Fibroblast of lung (primary cell): ENCODE measurements at places on chromosomes 1 and 21.

GRCh38 chr21:36784947-36785346, 86.0 kb downstream of the SIM2 start:
- no peaks in the 10 kb centered on the region for H3K27me3 ChIP-seq
- no peak for DNase-seq
- no peak overlapping the region for H3K4me3 ChIP-seq
- H3K27ac ChIP-seq, result no peak overlapping the region
- no peaks in the 10 kb centered on the region for H3K4me1 ChIP-seq

DNA sequence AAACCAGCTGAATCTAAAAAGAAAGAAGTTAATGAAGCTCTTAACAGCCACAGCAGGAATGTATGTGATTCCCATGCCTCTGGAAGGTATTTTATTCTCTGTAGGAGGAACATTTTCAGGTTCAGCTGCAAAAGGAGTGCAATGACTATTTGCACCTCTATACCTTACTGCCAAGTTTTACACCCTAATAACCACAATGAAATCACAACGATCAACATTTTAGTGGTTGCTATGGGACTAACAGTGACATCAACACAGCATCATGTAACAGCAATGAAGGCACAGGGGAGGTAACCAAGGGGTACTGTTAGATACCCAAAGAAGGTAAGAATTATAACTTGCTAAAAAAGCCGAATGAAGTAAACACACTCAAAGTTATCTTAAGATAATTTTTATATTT, 116.3 kb upstream of the HP1BP3 start:
- no peaks in the 10 kb centered on the region for H3K4me1 ChIP-seq
- no peak for DNase-seq
- no peaks in the 10 kb centered on the region for H3K27me3 ChIP-seq
- no peak overlapping the region for H3K27ac ChIP-seq
- H3K4me3 ChIP-seq, result no peak overlapping the region
- no peaks in the 10 kb centered on the region for H3K36me3 ChIP-seq

DNA sequence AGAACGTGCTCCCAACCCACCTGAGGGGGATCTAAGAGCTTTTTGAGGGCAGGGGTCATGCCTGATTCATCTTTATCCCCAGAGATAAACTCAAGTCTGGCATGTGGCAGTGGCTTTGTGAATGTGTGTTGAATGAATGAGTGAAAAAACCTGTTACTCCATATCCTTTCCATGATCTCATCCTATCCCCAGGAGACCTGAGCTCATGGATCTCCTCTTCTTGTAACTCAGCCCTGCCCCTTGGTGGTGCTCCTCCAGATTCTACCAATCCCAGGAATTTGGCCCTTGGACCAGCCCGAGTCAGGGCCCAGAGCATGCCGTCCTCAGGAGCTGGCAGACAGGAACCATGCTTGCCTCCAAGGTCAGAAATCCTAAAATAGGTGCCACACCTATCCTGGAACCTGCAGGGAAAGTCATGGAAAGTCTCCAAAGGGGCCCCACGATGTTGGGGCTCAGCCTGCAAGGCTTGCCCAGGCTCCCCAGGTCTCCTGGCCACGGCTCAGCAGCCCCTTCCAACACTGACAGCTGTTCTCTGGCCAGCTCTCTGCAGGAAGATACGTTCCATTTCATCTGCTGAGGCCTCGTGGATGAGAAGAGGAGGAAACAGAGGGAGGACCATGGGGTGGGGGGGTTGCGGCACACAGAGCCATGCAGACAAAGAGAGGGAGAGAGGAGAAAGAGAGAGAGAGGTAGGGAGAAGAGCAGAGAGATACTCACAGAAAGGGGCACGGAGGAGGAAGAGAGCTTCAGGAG, 214.6 kb downstream of the TRABD2B start:
- no peak for DNase-seq
- no peaks in the 10 kb centered on the region for H3K36me3 ChIP-seq
- H3K4me1 ChIP-seq, result no peaks in the 10 kb centered on the region
- no peak overlapping the region for H3K27ac ChIP-seq
- no peaks in the 10 kb centered on the region for H3K27me3 ChIP-seq

DNA sequence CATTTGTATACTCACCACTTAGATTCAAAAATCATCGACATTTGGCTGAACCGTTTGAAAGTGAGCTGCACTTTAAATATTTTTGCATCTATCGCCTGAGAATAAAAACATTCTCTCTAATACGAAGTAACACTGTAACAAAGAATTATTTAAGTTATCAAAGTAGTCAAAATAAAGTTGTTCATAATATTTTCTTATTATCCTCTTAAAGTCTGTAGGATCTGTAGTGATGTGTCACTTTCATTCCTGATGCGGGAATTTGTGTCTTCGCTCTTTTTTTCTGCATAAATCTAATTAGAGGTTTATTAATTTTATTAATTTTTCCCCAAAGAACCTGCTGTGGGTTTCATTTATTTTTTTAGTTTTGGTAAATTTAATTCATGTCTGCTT, 74.8 kb downstream of the ETS2 start:
- no peak overlapping the region for H3K4me3 ChIP-seq
- H3K4me1 ChIP-seq, result no peaks in the 10 kb centered on the region
- no peak for DNase-seq
- no peak overlapping the region for H3K27ac ChIP-seq
- H3K27me3 ChIP-seq, result no peaks in the 10 kb centered on the region

GRCh38 chr21:39781331-39781730, 36.3 kb downstream of the IGSF5 start:
- no peaks in the 10 kb centered on the region for H3K36me3 ChIP-seq
- H3K4me1 ChIP-seq, result no peaks in the 10 kb centered on the region
- no peaks in the 10 kb centered on the region for H3K27me3 ChIP-seq
- no peak overlapping the region for H3K4me3 ChIP-seq
- DNase-seq, result no peak
- no peak overlapping the region for H3K27ac ChIP-seq

- no peak overlapping the region for H3K4me3 ChIP-seq
- peak overlapping the region; percentile 49 for H3K27ac ChIP-seq
- H3K36me3 ChIP-seq, result no peaks in the 10 kb centered on the region
- H3K27me3 ChIP-seq, result no peaks in the 10 kb centered on the region
- peak; percentile 97 for DNase-seq
These were observed 87.6 kb upstream of the DUSP10 start for GRCh38 chr1:221829327-221830015.

GRCh38 chr1:32540605-32541004, 1.4 kb downstream of the ZBTB8A start:
- no peak for DNase-seq
- H3K36me3 ChIP-seq, result no peaks in the 10 kb centered on the region
- no peaks in the 10 kb centered on the region for H3K27me3 ChIP-seq
- H3K27ac ChIP-seq, result no peak overlapping the region

GRCh38 chr1:31193729-31194128, 46.0 kb downstream of the NKAIN1 start:
- no peaks in the 10 kb centered on the region for H3K4me1 ChIP-seq
- DNase-seq, result no peak
- H3K4me3 ChIP-seq, result no peak overlapping the region
- no peaks in the 10 kb centered on the region for H3K27me3 ChIP-seq

GRCh38 chr1:94927405-94928175, 680 bp upstream of the CNN3 start:
- peaks cover 7% of the 10 kb centered on the region for H3K4me1 ChIP-seq
- no peaks in the 10 kb centered on the region for H3K27me3 ChIP-seq
- H3K4me3 ChIP-seq, result peak overlapping the region; percentile 62
- DNase-seq, result peak; percentile 71
- no peaks in the 10 kb centered on the region for H3K36me3 ChIP-seq
- peak overlapping the region; percentile 80 for H3K27ac ChIP-seq

DNA sequence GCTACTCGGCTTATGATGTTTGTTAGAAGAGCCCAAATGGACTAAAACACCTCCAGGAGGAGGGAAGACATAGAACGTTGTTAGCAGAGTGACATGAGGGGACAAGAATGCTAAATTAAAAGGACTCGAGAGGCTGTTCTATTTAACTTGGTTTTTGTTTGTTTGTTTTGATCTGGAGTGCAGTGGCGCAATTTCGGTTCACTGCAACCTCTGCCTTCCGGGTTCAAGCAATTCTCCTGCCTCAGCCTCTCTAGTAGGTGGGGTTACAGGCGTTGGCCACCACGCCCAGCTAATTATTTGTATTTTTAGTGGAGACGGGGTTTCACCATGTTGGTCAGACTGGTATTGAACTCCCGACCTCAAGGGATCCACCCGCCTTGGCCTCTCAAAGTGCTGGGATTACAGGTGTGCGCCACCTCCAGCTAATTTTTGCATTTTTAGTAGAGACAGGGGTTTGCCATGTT, 5.1 kb upstream of the HNRNPU start:
- no peaks in the 10 kb centered on the region for H3K4me1 ChIP-seq
- no peaks in the 10 kb centered on the region for H3K27me3 ChIP-seq
- no peak overlapping the region for H3K4me3 ChIP-seq

DNA sequence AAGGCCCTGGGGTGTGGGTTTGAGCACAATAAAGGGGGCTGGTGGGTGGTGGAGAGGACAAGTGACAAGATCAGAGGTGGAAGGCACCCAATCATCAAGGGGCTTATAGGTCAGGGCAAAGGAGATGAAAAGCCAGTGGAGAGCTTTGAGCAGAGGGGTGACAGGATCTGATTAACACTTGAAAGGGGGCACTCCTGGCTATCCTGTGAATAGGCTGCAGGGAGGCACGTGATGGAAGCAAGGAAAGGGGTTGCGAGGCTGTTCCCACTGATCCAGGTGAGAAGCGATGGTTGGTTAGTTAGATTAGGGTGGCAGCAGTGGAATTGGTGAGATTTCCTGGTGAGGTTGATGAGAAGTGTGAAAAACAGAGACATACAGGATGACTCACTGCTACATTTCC, 80.6 kb downstream of the WLS start:
- no peak overlapping the region for H3K27ac ChIP-seq
- no peak overlapping the region for H3K4me3 ChIP-seq
- H3K36me3 ChIP-seq, result peaks cover 35% of the 10 kb centered on the region
- H3K27me3 ChIP-seq, result no peaks in the 10 kb centered on the region
- H3K4me1 ChIP-seq, result no peaks in the 10 kb centered on the region

- H3K36me3 ChIP-seq, result no peaks in the 10 kb centered on the region
- H3K27me3 ChIP-seq, result no peaks in the 10 kb centered on the region
- H3K4me3 ChIP-seq, result no peak overlapping the region
- H3K27ac ChIP-seq, result no peak overlapping the region
These were observed 20.5 kb downstream of the STPG1 start for GRCh38 chr1:24392982-24393650.

DNA sequence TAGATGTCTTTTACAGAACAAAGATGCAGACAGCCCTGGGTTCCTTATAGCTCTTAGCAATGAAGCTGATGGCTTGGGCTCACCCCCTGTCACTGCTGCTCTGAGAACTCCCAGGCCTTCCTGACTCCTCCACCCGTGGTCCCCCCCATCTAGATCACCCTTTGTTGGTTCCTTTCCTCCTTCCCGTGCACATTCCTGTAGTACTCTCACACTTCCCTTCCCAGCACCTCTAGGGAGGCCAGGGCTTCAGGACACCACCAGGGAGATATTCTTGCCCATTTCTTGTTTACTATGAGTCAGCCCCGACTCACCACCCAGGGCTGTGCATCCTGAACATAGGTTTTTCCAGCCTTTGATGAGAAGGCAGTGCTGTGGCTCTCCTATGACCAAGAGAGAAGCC, 14.4 kb upstream of the NOS1AP start:
- no peaks in the 10 kb centered on the region for H3K36me3 ChIP-seq
- peaks cover under 1% of the 10 kb centered on the region for H3K27me3 ChIP-seq
- H3K4me1 ChIP-seq, result peaks cover 7% of the 10 kb centered on the region

GRCh38 chr1:240571782-240572181, 40.2 kb downstream of the GREM2 start:
- H3K4me3 ChIP-seq, result no peak overlapping the region
- H3K4me1 ChIP-seq, result no peaks in the 10 kb centered on the region
- DNase-seq, result no peak
- H3K36me3 ChIP-seq, result no peaks in the 10 kb centered on the region
- H3K27ac ChIP-seq, result no peak overlapping the region

DNA sequence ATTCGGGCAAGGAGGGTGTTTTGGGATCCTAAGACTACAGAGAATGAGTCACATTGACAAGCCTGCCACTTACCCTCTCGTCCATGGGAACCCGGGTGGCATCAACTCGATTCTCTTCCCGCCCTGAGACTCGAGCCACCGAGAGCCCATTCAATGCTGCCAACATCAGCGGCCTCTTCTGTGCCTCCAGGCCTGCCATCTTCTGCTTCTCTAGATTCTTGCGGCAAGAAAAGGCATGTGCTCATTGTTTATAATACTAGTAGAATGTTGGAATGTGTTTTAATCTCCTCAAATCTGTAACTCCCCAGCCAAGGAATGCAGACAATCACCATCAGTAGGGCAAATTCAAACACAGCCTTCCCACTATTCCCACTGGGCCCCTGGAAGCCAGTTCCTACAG, 96.9 kb downstream of the SMYD2 start:
- DNase-seq, result peak; percentile 94
- H3K4me1 ChIP-seq, result peaks cover 11% of the 10 kb centered on the region
- no peaks in the 10 kb centered on the region for H3K27me3 ChIP-seq
- no peaks in the 10 kb centered on the region for H3K36me3 ChIP-seq

DNA sequence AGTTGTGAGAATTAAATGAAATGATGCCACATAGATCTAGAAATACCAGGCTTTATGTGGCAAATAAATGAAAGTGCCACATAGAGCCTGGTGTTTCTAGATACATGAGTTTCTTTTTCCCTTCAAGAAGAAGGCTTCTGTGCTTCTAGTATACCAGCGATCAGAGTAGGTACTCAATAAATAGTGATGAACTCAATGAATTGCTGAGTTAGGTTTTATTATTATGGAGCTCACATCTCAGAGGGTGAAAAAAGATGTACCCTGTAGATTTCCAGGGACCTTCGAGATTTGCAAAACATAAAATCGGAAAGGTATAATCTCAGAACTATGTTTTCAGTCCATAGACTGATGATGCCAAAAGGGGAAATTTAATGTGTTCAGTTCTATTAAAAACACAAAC, 2.3 kb upstream of the CLSTN1 start:
- H3K27me3 ChIP-seq, result no peaks in the 10 kb centered on the region
- DNase-seq, result no peak
- no peaks in the 10 kb centered on the region for H3K36me3 ChIP-seq
- no peak overlapping the region for H3K4me3 ChIP-seq

DNA sequence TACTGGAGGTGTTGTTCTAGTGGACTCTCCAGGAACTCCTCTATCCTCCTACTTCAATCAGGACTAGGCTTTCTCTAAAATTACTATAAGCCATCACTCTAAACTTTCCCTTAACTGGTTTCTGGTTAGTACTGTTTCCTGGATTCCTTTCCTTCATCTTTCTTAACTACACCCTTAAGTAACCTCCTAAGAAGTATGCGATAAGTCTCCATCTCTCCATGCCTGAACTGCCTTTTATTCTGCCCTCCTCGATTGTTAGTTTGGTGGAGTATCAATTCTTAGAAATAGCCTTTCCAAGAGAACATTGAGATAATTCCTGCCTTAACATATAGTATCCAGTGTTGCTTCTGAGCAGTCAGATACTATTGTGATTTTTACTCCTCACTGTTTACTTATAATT, 162.9 kb upstream of the PDE4B start:
- no peaks in the 10 kb centered on the region for H3K4me1 ChIP-seq
- H3K4me3 ChIP-seq, result no peak overlapping the region
- H3K36me3 ChIP-seq, result no peaks in the 10 kb centered on the region
- no peak for DNase-seq
- H3K27me3 ChIP-seq, result no peaks in the 10 kb centered on the region

- no peak for DNase-seq
- no peaks in the 10 kb centered on the region for H3K27me3 ChIP-seq
- H3K4me3 ChIP-seq, result no peak overlapping the region
- peaks cover 17% of the 10 kb centered on the region for H3K4me1 ChIP-seq
These were observed 1.5 kb upstream of the PLK3 start for GRCh38 chr1:44798481-44799365.

- H3K27ac ChIP-seq, result no peak overlapping the region
- H3K4me3 ChIP-seq, result no peak overlapping the region
- no peaks in the 10 kb centered on the region for H3K36me3 ChIP-seq
- peaks cover 26% of the 10 kb centered on the region for H3K4me1 ChIP-seq
These were observed 13.5 kb downstream of the SLC2A1 start for GRCh38 chr1:42945164-42945563.
